CD14-positive monocyte (primary cell): ENCODE measurements at places on chromosomes 7 and 10. TPM values are rescaled to one million over a fixed set of nuclear protein-coding genes. Genes with fewer than 3 reads are reported as not detected.

- DNase-seq, result peak; percentile 55
Measured at GRCh38 chr10:3774814-3775695, 10.0 kb downstream of the KLF6 start.

GRCh38 chr10:97140902-97141745, 44.6 kb downstream of the SLIT1 start:
- no peak for DNase-seq

- DNase-seq, result peak; percentile 53
Measured at GRCh38 chr7:20450536-20450935, 119.8 kb downstream of the ITGB8 start.

GRCh38 chr10:4623200-4623599, 202.8 kb upstream of the AKR1E2 start:
- no peak for DNase-seq

Gene EMX2
- polyA plus RNA-seq, result not detected in 2 replicates

Gene EGFR
- not detected in 2 replicates for polyA plus RNA-seq

GRCh38 chr10:27513451-27514191, 9.5 kb downstream of the RAB18 start:
- DNase-seq, result no peak

Gene LRRC18
- not detected for polyA plus RNA-seq

DNA sequence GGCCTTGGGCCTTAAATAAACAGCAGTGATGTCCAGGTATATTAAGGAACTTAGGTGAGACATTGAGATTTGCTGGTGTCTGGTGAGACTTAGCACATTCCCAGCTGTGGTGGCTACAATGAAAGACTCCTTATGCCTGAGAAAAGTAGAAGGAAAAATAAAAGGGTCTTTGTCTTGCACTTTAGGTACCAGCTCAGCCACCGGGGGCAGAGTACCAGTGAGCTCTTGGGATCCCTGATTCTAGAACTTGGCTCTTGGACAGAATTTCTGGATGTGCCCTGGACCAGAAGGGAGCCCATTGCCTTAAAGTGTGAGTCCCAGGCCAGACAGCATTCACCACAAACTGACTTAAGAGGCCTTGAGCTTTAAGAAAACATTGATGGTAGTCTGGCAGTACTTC, 1038.7 kb downstream of the SORCS3 start:
- DNase-seq, result no peak

Gene ARL5B
- polyA plus RNA-seq, result 1.4 TPM

Gene ADAMTS14
- polyA plus RNA-seq, result not detected

Gene KIAA1549
- 0.03 TPM in 1 of 2 replicates, not detected in the other for polyA plus RNA-seq

DNA sequence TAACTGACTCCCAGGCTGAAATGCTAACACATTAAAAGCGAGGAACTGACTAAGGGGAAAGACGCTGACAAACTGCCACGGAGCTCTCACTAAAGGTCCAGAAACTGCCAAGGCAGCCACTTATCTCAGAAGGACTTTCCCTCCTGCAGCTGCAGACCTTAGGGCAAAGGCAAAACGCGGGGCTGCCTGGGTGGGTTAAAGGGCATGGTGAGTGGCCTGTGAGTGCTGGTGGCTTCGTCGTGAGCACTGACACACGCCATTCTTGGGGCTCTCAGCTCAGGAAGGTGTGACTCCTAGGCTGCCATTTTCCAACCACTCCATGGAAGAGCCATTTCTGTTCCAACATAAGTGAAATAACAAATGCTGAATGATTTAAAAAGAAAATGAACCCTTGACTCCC, 232.5 kb downstream of the COBL start:
- DNase-seq, result no peak

Gene TAS2R41
- not detected for polyA plus RNA-seq
